ENCODE measurements at places on chromosomes 12 and 14.

DNA sequence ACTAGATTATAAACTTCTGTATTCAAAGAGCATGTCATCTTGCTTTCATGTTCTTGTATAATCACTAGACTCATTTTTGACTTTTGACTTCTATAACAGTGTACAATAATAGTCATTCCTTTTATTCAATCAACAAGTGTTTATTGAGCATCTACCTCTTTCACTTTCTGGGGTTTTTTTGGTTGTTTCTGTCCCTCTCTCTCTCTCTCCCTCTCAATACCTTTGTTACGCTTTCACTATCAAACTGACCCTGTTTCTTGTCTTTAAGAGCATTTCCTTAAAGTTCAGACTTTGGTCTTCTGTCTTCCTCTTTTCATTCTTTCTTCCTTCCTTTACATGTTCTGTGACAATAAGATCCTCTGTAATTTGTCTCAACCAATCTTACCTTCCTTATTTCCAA, 49.5 kb downstream of the GPR137C start:
- DNase-seq, result peak; percentile 7

DNA sequence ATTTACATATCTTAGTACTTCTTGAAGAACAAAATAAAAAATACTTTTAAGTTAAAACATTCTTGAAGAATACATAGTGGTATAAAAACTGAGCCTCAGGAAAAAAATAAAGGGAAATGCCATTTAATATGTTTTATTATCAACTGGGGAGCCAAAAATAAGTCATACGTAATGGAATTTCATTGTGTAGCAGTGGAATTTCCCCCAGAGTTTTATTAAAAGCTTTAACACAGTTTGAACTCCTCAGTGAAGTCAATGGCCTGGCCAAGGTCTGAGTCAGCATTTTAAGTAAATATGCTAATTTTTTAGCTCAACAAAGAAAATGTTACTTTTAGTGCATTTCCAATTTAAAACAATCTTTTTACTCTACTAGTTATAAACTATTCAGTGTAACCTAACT, 350.1 kb upstream of the ATP2B1 start:
- no peak for DNase-seq

GRCh38 chr12:27545665-27546064, 21.7 kb downstream of the PPFIBP1 start:
- DNase-seq, result no peak

GRCh38 chr14:64405295-64405694, 17.1 kb downstream of the MTHFD1 start:
- no peak for DNase-seq

All from GM12864 (cell line).